ENCODE measurements at places on chromosomes 16 and 17. TPM values are rescaled to one million over a fixed set of nuclear protein-coding genes. Genes with fewer than 3 reads are reported as not detected.

SLC16A13 gene
- 2.1 TPM for polyA plus RNA-seq

GRCh38 chr17:80330276-80330675 lies 69.6 kb downstream of the RNF213 start:
- no peak overlapping the region for H3K4me3 ChIP-seq
- peaks cover 17% of the 10 kb centered on the region for H3K27me3 ChIP-seq
- H3K36me3 ChIP-seq = peaks cover 62% of the 10 kb centered on the region
- DNase-seq = no peak

DNA sequence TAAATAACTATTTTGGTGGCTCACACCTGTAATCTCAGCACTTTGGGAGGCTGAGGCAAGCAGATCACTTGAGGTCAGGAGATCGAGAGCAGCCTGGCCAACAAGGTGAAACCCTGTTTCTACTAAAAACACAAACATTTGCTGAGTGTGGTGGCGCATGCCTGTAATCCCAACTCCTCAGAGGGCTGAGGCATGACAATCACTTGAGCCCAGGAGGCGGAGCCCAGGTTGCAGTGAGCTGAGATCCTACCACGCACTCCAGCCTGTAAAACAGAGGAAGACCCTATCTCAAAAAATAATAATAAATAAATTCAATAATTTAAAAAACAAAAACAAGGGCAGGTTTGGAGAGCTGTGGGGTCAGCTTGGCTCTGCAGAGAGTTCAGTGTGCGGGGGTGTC lies 5.7 kb upstream of the SLC4A1 start:
- no peak overlapping the region for H3K4me3 ChIP-seq
- no peak for DNase-seq
- peaks cover 1% of the 10 kb centered on the region for H3K4me1 ChIP-seq
- H3K27ac ChIP-seq = no peak overlapping the region

SPNS2 gene
- polyA plus RNA-seq = not detected

Data from immature natural killer cell (primary cell).